Dermis blood vessel endothelial cell (primary cell): ENCODE measurements at places on chromosomes 2 and 18. TPM values are rescaled to one million over a fixed set of nuclear protein-coding genes. Genes with fewer than 3 reads are reported as not detected.

The MYL1 gene
- not detected in 2 replicates for total RNA-seq

The FNDC4 gene
- 14.5 and 17.9 TPM in 2 replicates for total RNA-seq

The RBM43 gene
- total RNA-seq, result 2.0 and 4.2 TPM in 2 replicates

The ANKRD53 gene
- 0.51 and 0.74 TPM in 2 replicates for total RNA-seq

The MEP1B gene
- total RNA-seq, result not detected in 2 replicates
